ENCODE measurements at places on chromosomes 3 and 15.

DNA sequence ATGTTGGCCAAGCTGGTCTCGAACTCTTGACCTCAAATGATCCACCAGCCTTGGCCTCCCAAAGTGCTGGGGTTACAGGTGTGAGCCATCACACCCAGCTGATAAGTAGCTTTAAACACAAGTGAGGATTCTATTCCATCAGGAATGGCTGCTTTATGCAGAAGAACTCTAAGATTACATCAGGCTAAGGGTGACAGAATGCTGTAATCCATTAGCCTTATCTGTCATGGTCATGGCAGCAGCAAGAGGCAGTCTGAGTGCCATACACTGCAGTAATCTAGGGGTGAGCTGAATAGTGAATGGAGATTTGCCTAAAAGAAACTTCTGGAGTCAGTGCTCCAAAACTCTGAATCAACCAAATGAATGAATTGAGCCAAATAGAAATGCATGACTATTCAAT lies 39.6 kb downstream of the LIPC start:
- DNase-seq = no peak

DNA sequence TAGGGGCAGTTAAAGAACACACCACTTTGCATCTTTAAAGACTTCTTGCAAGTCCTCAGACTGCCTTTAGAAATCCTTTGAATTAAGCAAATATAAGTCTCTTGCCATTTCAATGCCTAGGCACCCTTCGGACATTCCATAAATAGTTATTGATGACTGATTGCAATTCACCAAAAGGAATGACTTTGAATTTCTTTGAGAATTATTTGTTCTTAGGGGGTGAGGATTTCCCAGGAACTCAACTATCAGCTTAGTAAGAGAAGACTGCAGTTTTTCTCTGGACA lies 495 bp upstream of the MYEF2 start:
- no peak for DNase-seq

DNA sequence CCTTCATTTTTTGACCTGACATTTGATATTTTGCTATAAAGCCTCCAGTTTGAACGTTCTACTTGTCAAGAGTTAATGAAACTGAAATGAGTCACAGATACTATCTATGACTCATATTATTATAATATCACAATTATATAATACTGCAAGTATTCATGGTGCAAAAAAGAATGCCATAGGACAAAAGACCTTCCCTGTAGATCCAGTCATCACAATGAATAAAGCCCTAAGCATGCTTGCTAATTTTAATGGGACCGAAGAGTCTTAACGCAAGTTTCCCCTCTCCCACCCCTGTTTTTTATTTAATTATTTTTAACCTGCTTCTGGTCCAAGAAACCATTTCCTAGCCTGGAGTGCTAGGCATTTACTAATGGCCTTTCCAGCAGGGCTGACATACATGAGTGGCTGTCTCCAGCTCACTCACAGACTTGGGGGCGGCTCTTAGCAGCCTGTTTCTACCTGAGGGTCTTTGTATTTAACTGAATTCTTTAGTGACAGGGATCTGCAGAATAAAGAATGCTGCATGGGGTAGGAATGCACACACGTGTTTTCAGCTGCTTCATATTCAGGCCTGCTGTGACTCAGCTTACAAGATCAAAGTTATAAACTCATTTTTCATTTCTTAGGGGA lies 61.2 kb downstream of the THBS1 start:
- DNase-seq = no peak

DNA sequence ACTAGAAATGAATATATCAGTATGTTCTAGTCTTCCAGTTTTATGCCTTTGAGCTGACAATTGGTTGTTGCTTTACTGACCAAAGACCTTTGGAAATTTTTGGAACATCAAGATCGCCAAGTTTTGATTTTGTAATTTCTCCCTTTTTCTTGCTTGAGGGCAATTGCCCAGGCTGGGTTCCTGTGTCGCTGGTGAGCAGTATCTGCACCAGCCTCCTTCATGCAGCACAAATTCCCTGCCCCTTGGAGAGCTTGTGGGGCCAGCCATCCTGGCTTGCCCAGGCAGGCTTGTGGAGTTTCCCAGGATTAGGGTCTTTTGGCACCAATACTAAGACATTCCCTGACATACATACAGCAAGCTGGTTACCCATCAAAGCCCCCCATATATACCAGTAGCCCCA lies 37.9 kb upstream of the HACD2 start:
- no peak for DNase-seq

DNA sequence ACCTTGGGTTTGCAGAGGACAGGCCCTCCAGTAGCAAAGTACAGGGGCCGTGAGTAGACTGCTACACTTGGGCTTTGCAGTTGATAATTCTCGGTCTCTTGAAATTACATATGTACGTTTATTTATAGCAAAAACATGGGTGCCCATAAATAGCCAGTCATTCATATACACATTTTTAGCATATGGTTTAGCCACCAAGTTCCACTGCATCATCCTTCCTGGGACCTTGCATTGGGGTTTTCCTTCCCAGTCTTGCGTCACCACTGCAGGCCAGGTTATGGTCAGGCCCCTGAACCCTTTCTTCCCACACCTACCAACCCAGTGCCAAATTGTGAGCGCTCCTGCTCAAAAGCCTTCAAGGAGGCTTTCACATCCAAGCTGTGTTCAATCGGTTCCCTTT lies 12.7 kb downstream of the KLHL25 start:
- no peak for DNase-seq

GRCh38 chr15:27694506-27695087 lies 404.5 kb downstream of the OCA2 start:
- no peak for DNase-seq

GRCh38 chr15:27418726-27419125 lies 447.7 kb downstream of the GABRG3 start:
- no peak for DNase-seq

- DNase-seq = no peak
These were observed 173.3 kb upstream of the GOLIM4 start for GRCh38 chr3:168269001-168269400.

DNA sequence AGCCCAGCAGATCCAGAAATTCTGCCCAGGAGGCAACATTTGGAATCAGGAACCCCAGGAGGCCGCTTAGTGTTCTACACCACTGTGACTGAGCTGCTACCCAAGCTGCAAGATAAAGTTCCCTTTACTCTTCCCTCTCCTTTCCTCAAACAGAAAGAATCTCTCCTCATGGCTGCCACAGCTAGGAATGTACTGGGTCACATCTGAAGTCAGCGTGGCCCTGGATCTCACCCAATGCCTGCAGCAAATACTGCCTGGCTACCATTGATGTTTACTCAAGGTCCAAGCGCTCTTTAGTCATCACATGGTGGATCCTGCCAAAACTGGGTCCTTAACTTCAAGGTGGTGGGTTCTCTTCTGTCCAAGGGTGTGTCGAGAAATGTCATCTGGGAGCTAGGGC lies 382.7 kb downstream of the EPHA6 start:
- no peak for DNase-seq

- DNase-seq = no peak
These were observed 5.0 kb downstream of the EAF2 start for GRCh38 chr3:121839962-121840361.

Data from renal pelvis (tissue), 12 donors.